Stimulated activated CD8-positive, alpha-beta memory T cell treated with anti-CD3 and anti-CD28 coated beads, Interleukin-4, amount 100 ng/mL, for 1 hour (primary cell): ENCODE measurements at places on chromosomes 11 and 22.

DNA sequence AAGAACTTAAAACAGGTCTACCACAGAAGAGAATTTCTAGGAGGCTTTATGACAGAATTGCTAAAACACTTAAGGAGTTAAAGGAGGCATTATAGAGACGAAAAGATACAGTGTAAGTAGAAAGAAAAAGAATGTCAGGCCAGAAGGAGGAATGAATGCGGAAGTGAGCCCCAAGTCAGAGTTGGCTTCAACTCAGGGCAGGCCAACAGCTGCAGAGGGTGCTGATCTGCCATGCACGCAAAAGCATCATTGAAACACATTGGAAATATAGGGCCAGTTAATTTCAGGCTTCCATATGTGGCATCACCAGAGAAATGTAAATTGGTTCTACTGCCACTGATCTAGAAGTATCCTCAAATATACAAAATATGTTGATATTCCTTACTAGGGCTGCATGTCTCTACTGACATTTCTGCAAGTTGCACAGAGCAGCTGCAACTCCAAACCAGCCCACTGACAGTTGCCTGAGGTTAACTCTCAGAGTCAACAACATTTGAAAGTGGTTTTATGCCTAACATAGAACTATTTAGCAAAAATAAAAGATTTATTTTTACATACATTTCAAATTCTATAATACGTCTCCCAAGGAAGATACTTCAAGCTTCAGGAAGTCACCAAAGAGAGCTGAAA, 324.1 kb downstream of the C11orf87 start:
- no peak for DNase-seq

GRCh38 chr11:106228996-106229395, 151.5 kb downstream of the AASDHPPT start:
- DNase-seq = no peak

- no peak for DNase-seq
Measured at GRCh38 chr11:11105361-11105760, 247.5 kb upstream of the ZBED5 start.

DNA sequence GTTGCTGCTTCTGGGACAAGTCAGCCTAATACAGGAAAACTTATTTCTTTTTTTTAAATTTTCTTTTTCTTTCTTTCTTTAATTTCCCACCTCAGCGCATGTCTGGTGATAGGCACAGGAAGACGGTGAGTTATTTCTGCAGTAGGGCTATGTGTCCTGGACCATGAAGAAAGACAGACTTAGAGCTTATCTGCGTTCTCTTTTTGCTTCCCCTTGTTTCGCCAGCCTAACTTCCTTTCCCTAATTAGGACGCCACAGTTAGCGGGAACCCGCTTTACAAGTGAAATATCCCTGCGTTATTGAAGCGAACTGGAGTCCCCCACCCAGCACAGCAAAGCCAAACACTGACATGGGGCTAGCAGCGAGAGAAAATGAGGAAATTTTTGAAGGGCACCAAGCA, 8.6 kb downstream of the OR6M1 start:
- no peak for DNase-seq

DNA sequence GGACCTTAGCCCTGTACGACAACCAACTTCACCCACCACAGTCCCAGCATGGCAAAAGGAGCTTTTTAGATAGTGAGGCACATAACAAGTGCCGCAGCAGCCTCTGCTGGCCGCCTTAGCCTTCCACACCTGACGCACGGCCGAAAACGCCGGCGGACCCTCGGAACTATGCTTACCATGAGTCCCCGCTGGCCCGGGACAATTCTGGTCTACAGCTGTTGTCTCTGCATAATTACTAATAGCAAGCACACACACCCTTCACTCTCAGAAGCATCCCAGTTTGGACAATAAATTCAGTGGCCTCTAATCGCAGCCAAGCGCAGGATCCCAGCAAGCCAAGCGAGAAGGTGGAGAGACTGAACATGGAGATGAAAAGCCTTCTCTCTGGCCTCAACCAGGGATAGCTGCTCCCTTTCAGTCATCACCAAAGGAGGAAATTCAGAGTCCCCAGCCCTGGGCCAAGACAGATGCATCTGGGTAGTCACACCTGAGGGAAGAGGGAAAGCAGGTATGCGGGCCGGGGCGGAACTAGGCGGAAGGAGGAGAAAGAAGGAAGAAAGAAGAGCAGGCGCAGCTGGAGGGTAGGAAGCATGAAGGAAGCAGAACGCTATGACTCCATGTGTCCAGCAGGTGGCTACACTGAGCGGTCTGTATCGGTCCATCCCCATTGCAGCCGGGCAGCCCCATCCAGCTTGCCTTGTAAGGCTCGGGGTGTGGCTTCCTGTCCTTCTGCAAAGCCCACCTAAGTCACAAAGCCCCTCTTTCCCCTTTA, 40.3 kb downstream of the BUD13 start:
- peak; percentile 15 for DNase-seq

GRCh38 chr11:60515144-60515855, at the start of gene MS4A13:
MS4A13 (plus strand) TSS chr11:60515392; CDS start chr11:60518084, 2,692 bp downstream.
- DNase-seq = no peak

DNA sequence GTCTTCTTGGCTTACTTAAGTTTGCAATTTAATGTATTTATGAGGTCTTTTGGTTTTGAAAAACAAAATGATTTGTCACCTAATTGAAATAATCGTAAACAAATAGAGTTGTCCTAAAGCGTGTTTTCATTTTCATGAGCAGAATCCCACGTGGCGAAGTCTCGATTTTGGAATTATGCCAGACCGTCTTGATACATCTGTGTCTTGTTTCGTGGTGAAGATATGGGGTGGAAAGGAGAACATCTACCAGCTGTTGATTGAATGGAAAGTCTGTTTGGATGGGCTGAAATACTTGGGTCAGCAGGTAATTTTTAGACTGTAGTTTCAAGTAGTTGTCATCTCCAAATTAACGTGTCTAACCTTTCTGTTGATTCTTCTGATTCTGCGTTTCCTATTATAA, 64.7 kb downstream of the UVRAG start:
- no peak for DNase-seq

- no peak for DNase-seq
Measured at GRCh38 chr11:134445601-134446325, 33.7 kb upstream of the B3GAT1 start.

- no peak for DNase-seq
Measured at GRCh38 chr11:47295385-47295784, 25.5 kb downstream of the MADD start.

DNA sequence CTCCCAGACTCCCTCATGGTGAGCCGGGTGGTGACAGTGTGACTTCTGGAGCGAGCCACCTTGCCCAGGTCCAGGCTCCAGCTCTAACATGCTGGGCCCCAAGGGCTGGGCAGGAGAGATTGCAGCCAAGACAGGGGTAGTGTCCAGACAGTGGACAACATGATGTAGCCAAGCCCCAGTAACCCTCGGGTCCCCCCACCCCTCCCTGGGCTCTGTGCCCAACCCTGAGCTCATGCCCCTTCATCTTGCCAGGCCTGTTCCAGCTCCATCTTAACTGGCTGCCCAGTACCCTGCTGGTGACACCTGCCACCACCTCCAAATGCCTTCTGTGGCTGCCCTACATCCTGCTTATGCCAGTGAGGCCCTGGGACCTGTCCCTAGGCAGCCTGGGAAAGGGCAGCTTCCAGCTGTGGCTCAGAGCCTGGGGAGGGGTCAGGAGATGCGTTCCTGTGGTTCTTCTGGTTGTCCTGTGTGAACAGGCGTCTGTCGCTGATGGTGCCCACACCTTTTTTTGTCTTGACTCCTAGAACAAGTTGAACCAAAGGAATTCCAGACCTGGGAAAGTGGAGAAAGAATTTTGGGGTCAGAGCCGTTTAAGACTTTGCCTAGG, 12.5 kb upstream of the SYT12 start:
- no peak for DNase-seq

- DNase-seq = no peak
Measured at GRCh38 chr11:81197396-81197795, 1536.3 kb downstream of the FAM181B start.
